ENCODE measurements at places on chromosomes 7 and 10. TPM values are rescaled to one million over a fixed set of nuclear protein-coding genes. Genes with fewer than 3 reads are reported as not detected.

TBC1D12 gene
- not detected for polyA plus RNA-seq

DNA sequence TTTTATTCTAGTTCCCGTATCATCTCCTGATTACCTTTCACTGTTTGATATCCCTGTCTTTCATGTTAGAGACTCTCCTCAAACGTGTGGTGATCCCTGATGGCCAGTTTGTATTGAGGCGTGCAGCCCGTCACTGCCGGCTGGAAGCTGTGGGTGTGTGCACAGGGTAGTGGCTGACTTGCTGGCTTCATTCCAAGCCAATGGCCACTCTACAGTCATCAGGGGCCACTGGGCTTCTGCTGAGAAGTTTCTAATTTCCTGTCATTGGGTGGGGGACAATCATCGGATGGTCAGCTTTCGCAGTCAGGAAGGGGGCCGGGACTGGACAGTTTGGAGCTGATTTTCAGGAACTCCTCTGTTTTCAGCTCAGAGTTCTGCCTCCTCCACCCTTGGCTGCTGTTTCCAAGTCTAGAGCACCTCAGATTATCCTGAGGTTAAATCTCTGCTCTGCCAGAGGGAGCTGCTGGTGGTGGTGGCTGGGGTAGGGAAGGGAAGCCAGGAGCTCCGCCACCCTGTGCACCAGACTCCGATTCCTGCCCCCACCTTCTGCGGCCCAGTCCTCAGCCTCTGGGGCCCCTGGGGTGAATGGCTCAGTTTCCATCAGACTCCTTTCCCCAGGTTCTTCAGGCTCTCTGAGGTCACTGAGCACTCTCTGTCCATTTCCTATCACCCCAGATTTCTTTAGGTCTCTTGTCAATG, 34.9 kb downstream of the BAIAP2L1 start:
- no peak for DNase-seq

CXCL12 gene
- polyA plus RNA-seq = not detected

GRCh38 chr7:95871075-95871848, 98.9 kb downstream of the DYNC1I1 start:
- DNase-seq = no peak

- DNase-seq = no peak
Measured at GRCh38 chr7:126608339-126608776, 644.4 kb downstream of the GRM8 start.

DNA sequence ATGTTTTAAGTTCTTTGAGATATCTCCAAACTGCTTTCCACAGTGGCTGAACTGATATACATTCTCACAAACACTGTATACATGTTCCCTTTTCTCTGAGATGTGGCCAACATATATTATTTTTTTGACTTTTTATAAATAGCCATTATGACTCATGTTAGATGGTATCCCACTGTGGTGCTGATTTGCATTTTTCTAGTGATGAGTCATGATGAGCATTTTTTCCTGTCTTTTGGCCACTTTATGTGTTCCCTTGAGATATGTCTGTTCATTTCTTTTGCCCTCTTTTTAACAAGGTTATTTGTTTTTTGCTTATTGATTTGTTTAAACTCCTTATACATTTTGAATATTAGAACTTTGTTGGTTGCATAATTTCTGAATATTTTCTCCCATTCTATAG, 1055.1 kb downstream of the NXPH1 start:
- no peak for DNase-seq

DNA sequence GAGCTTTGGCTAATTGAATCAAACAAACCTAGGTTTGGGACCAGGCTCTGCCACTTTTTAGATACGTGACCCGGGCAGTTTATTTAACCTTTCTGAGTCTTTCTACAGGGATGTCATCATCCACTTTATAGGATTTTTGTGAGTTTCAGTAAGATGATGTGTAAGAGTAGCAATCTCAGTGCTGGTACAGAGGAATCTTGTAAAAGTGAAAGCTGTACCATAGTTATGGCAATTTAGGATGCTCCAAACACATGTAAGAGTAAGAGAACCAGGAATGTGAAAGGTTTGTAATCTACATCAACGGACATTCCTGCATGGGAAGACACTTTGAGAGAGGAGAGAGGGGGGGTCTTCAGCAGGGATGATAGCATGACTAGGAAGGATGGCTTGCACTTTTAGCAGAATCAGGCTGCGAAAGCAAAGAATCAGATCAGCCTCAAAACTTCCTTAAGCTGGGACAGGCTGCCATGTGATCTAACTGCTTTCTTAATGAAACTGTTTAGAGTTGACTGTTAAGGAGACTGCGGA, 968 bp downstream of the NOLC1 start:
- no peak for DNase-seq

PPP1R3C gene
- polyA plus RNA-seq = not detected

GRCh38 chr7:33632840-33633525, 272.4 kb upstream of the BMPER start:
- DNase-seq = no peak

SMKR1 gene
- 5.2 TPM for polyA plus RNA-seq

CCZ1B gene
- polyA plus RNA-seq = 16.0 TPM

DNA sequence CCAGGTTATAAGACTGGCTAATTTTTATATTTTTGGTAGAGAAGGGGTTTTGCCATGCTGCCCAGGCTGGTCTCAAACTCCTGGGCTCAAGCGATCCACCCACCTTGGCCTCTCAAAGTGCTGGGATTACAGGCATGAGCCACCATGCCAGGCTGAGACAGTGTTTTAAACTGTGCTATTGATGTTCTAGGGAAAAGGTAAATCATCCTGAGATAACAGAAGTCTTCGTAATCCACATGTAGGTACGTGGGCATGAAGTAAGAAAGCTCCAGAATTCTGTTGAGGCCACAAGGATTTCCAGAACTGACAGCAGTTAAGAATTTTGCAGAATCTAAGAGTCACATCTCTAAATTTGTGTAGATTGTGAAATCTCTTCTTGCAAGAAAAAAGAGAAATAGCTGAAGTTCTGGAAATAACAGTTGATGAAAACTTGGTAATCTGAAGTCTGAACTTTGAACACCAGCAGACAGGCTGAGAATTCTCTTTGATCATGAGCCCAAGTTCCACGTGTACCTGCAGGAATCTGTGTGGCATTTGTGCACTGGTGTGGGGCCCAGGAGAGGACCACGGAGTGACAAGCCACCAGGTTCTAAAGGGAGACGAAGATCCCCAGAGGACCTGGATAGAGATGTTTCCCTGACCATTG, 24.6 kb downstream of the C7orf33 start:
- DNase-seq = no peak

DNA sequence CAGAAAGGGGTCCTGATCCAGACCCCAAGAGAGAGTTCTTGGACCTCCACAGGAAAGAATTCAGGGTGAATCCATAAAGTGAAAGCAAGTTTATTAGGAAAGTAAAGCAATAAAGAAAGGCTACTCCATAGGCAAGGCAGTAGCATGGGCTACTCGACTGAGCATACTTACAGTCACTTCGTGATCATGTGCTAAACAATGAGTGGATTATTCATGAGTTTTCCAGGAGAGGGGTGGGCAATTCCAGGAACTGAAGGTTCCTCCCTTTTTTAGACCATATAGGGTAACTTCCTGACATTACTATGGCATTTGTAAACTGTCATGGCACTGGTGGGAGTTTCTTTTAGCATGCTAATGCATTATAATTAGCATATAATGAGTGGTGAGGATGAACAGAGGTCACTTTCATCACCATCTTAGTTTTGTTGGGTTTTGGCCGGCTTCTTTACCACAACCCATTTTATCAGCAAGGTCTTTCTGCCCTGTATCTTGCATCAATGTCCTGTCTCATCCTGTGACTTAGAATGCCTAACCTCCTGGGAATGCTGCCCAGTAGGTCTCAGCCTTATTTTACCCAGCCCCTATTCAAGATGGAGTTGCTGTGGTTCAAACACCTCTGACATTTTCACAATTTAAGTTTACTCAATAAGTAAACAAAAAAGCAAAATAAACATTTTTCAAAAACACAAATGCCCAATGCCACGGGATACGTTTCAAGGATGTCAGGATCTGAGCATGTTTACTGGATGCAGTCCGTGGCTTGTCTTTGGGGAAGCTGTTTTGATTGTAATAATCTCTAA, 37.0 kb downstream of the ALOX5 start:
- no peak for DNase-seq

GRCh38 chr10:79063661-79064492, 4.9 kb upstream of the ZMIZ1 start:
- DNase-seq = no peak

GRCh38 chr10:89053555-89053954, 63.0 kb downstream of the FAS start:
- no peak for DNase-seq
